CD8-positive, alpha-beta memory T cell (primary cell): ENCODE measurements at places on chromosomes 7 and 10.

GRCh38 chr10:80552151-80552646 is 14.5 kb downstream of the SH2D4B start:
- no peak for DNase-seq

DNA sequence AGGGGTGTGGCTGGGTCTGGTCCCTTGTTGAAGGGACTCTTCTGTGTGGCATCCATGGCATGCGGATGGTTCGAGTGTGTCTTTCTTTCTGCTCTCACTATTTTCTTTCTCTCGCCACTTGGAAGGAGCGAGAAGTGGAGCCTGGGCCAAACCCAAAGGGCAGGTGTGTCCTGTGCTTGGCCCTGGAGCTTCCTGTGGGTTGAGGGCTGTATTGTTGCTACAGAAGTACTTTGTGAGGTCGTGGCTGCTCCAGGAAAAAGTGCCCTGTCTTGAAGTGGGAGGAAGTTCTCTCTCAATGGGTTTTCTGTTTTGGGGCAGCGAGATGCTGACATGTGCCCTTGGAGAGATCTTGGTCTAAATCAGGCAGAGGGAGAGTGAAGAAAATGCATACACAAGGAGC is 72.0 kb downstream of the DOCK1 start:
- DNase-seq, result no peak

- DNase-seq, result no peak
These were observed 1.1 kb upstream of the DDX21 start for GRCh38 chr10:68954904-68955303.

DNA sequence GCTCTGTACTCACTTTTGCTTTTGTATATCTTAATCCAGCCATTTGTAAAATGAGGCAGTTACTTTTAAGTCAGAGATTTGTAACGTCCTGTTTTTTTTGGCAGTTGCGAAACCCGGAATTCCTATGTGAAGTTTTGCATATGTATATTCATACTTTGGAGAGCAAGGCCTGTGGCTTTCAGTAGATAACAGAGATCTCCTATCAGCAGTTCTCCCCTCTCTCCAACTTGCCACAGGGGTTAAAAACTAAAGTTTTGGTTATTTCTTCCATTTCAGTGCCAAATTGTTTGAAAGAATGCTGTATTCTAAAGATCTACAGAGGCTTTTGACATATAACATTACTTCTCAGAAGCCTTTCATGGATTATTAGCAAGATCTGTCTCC is 102.4 kb downstream of the EXOC4 start:
- no peak for DNase-seq

DNA sequence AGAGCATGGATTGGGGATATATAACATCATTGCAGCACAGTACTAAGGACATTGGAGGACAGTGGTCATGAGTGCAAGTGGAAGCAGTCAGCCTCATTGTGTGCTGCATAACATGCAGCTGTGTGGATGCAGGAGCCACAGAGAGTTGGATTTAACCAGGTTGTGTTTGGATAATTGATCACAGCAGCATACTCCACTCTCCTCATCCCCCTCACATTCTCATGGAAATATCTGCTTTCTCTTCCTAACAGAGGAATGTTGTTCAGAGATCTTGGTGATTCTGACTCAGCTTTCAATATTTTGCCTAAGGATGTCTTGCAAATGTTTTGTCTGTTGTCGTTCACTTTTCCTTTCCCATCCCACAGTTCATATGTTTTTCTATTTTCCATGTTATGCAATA is 31.8 kb upstream of the LSM8 start:
- DNase-seq, result no peak

DNA sequence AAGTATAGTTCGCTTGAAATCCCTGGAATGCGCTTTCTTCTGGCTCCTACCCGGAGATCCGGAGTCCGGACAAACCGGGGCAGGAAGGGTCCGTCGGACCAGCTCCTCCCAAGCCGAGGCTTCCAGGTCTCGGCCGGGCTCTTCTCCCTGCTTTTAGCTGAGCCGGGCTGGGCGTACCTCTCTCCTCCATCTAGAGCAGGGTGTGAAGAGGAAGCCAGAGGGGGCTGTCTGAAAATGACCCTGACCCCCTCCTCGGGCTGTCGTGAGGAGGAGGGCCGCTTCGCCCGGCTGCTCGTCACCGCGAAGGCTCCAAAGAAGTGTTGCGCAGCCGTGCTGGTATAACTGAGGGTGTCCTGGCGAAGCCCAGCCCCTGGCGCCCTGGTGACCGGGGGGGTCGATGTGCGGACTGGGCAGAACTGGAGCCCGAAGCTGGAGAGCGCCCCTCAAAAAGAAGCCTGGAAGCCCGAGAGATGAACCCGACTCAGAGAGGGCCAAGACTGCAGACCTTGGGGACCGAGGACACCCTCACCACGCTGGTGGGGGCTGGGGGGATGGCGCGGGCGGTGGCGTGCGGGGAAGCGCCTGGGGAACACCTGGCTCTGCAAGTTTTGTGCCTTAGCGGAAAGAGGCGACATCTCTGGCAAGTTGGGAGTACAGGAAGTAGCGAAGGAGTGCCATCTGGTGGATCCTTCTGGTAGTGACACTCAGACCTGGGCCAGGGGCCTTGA is 5.7 kb downstream of the KAZALD1 start:
- peak; percentile 80 for DNase-seq

DNA sequence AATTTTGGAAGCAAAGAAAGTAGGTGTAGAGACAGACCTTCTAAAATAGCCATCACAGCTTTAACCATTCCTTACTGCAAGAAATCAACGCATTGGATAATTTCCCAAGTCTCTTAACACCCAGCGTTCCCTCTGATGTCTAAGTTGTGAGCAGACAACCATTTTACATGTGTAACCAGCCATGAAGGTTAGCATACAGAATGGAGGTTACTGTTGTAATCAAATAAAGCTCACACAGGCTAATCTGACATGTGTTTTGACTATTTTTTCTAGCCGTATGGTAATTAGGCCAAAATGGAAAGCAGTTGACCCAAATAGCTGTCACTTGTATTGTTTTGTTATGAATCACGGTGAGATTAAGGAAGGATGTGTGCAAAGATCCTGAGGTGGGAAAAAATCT is 336.4 kb downstream of the RNLS start:
- DNase-seq, result no peak

DNA sequence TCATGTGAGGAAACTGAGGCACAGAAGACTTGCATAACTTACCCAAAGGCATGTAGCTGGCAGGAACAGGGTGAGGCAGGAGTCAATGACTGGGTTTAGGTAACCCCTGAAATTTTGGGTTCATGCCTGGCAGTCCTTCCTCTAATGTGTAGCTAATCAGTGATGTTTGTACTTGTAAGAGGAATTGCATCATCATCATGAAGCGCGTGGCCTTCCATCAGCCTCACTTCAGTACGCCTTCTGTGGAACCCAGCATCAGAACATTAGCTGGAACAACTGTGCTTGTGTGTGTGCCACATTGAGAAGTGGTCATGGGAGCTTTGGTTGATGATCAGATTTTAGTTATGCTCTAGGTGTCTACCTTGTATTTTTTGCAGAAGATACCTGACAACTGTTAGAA is 18.2 kb upstream of the STMP1 start:
- DNase-seq, result no peak

DNA sequence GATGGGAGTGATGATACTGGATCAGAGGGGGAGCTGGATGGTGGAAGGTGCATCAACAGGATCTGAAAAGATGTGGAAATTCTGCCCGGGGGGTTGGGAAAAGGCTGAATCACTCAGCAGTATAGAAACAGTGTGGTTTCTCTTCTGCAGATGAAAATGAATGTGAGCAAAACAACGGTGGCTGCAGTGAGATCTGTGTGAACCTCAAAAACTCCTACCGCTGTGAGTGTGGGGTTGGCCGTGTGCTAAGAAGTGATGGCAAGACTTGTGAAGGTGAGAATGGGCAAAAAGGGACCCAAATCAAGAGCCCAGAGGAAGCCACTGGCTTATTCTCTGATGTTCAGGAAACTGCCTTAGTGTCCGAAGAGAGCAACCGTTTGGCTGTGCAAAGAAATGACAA is 12.9 kb downstream of the OIT3 start:
- no peak for DNase-seq
